ENCODE measurements at places on chromosomes 13 and 19.

- no peak for DNase-seq
Observed at GRCh38 chr19:56107626-56108351, 13.3 kb downstream of the ZNF787 start.

DNA sequence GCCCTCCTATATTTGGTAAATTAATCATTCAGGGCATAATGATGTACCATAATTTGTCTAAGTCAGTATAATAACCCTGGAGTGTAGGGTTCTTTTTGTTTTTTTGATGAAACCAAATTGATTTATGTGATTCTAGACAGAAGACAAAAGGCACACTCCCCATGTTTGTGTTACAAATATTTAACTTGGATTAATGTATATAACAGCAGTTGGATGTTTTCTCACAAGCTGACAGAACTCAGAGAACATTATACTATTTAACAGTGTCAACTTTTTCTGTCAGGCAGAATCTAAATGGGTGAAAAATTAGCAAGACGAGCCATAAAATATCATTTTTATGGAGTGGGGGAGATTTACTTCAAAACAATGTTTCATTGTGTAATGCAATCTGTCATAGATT lies 15.2 kb downstream of the CBY2 start:
- no peak for DNase-seq

GRCh38 chr13:111247552-111247951 lies 72.9 kb upstream of the TEX29 start:
- DNase-seq, result no peak

GRCh38 chr13:46359714-46360113 lies 27.3 kb downstream of the RUBCNL start:
- no peak for DNase-seq

DNA sequence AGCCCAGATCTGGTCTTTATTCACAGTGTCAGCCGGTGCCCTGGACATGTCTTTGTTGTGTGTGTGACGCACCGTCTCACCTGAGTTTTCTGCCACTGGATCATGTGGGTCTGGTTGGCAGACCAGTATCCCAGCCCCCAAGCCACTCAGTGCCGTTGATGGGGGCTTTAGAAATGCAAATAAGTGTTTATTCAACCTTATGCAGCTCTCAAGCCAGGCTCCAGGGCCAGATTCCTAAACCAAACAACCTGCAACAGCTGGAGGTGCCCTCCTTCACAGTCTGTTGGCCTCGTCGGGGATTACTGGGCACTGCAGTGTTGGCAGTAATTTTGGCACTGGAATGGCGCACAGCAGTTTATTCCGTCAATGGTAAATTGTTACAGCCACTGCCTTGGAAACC lies 21.6 kb downstream of the FAM124A start:
- DNase-seq, result no peak

GRCh38 chr13:103044056-103044455 lies 22.2 kb downstream of the SLC10A2 start:
- DNase-seq, result no peak
